Cardiac atrium fibroblast (primary cell): ENCODE measurements at places on chromosomes 6 and 20. TPM values are rescaled to one million over a fixed set of nuclear protein-coding genes. Genes with fewer than 3 reads are reported as not detected.

PKIG gene
- 72.0 and 74.2 TPM in 2 replicates for total RNA-seq

ARMH2 gene
- not detected in 2 replicates for total RNA-seq

CCDC167 gene
- total RNA-seq, result 59.2 and 69.3 TPM in 2 replicates

NDUFAF4 gene
- total RNA-seq, result 8.7 and 13.1 TPM in 2 replicates

BPIFA2 gene
- not detected in 2 replicates for total RNA-seq

SRC gene
- 18.1 and 20.2 TPM in 2 replicates for total RNA-seq

SLC22A2 gene
- total RNA-seq, result not detected in 2 replicates

C6orf52 gene
- total RNA-seq, result 5.8 TPM in 1 of 2 replicates, not detected in the other

LRRN4 gene
- total RNA-seq, result not detected in 2 replicates

TMEM14B gene
- 111 and 114 TPM in 2 replicates for total RNA-seq

SLC35B2 gene
- total RNA-seq, result 65.0 and 70.3 TPM in 2 replicates

PAX1 gene
- total RNA-seq, result not detected in 2 replicates

ZSCAN12 gene
- total RNA-seq, result 1.3 and 2.0 TPM in 2 replicates

CLPSL1 gene
- total RNA-seq, result not detected in 2 replicates

MAFB gene
- 1.1 and 4.5 TPM in 2 replicates for total RNA-seq
